ENCODE measurements at places on chromosomes 4 and X.

DNA sequence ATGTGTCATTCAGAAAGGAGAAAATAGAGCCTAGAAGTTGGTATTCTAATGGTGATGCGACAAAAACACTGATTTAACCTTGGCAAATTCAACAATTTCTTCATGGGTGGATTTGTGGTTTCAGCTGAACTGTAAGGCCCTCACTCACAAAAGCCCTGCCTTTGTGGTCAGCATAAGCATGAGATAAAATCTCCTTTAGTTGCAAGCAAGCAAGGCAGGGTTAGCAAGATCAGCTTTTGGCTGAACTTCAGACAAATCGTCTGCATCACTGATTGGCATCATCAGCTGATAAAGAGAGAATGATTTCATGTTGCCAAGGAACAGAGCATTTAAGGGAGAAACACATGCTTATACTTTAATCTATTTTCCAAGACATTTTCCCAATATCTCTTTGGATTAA, 2582.2 kb downstream of the PCDH7 start:
- peak; percentile 23 for DNase-seq

DNA sequence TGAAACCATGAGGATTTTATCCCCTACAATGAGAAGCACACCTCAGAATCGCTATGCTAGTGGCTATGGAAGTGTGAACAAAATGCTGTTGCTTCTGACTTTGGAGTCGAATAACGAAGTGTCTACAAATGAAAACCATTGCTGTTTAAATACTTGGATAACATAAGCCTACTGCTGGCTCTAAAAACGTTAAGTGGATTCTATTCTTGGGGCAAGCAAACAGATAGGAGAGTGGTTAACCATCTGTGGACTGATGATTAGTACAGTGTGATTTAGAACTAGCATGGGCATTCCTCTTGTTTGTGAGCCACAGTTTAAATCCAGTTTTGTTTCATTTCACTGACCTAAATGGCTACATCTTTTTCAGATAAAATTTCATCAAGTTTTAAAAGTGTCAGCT, 109.7 kb upstream of the PNPLA4 start:
- DNase-seq = no peak

DNA sequence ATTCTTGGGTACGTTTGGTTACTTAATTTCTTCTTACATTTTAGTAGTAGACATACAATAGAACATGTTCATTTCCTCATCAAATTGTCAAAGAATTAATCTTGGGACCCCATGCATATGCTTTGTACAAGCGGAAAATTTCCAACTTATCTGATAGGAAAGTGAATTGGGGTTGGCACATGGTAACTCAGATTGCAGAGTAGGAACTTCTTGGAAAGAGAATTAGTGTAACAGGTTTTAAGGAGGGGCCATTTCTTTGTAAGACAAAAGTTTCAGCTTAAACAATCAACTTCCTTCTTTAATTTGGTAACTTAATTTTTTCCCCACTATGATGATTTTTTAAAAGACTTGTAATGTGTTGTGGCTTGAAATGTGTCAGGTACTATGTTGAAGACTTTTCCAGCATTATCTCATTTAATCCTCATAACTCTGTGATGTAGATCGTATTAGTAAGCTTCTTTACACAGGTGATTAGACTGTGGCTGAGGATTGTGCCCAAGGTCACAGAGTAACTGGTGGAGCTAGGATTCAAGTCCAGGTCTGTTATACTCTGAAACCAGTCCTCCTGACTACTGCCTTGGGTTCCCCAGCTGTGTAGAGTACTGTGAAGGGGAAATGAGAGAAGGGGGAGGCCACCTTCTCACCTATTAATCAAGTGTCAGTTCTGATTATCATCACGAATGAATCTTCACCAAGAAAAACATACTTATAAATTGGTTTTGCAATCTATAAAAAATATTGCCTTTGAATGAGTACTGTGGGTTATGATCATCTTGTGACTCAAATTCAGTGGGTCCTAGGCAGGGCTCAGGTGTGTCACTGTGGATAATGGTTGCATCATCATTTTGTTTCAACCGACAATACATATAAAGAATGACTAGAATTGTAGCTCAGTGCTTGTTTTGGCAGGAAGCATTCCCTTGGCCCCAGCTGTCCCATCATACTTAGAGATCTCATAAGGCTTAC, 4.3 kb downstream of the GK start:
- no peak for DNase-seq

DNA sequence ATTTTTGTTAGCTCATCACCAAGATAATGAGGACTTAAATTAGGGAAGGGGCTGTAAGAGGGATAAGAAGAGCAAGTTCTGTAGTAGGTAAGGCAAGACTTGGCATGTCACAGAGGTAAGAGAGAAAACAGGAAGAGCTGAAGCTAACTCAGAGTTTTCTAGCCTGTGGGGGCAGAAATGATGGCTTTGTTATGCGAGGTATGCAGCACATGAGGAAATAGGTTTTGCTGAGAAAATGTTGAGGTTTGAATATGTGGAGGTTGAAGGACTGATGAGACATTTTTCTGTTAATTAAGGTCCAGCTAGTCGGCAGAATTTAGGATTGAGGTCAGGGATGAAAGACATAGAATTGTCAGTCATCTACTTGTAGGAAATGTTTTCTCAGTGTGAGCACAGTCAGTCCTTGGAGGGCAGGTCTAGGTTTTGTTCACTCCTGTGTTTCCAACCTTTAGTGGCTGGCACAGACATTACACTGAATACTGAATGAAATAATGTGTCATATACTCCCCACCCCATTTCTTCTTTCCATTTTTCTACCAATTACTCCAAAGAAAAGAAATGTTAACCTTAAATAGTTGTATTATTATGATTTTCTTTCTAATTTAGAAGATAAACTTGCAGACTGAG, 154.0 kb upstream of the AADAT start:
- no peak for DNase-seq
